Muscle of leg (tissue), 16 donors: ENCODE measurements at places on chromosomes 5 and 9. TPM values are rescaled to one million over a fixed set of nuclear protein-coding genes. Genes with fewer than 3 reads are reported as not detected.
A peak's percentile ranks its signal among the peaks of the same experiment; 100 is the strongest.

HTR4 gene
- not detected for total RNA-seq

DNA sequence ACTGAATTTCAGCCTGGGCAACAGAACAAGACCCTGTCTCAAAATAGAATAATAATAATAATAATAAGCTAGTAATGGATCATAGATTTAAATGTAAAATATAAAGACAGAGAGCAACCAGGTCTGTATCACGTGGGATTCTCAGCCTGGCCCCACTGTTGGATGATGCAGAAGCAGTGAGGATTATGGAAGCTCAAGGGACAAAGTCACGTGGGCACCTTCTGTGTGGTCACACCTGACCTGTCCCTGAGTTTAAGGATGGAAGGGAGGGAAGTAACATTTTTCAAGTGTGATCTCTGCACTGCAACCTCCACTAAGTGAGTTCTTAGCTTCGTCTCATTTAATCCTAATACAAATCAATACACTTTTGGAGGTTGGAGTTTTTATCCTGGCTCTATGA, 212.5 kb upstream of the IER5L start:
- no peak overlapping the region for H3K4me3 ChIP-seq
- peaks cover 10% of the 10 kb centered on the region for H3K4me1 ChIP-seq
- H3K27me3 ChIP-seq = no peaks in the 10 kb centered on the region
- DNase-seq = no peak
- no peak overlapping the region for H3K27ac ChIP-seq

DNA sequence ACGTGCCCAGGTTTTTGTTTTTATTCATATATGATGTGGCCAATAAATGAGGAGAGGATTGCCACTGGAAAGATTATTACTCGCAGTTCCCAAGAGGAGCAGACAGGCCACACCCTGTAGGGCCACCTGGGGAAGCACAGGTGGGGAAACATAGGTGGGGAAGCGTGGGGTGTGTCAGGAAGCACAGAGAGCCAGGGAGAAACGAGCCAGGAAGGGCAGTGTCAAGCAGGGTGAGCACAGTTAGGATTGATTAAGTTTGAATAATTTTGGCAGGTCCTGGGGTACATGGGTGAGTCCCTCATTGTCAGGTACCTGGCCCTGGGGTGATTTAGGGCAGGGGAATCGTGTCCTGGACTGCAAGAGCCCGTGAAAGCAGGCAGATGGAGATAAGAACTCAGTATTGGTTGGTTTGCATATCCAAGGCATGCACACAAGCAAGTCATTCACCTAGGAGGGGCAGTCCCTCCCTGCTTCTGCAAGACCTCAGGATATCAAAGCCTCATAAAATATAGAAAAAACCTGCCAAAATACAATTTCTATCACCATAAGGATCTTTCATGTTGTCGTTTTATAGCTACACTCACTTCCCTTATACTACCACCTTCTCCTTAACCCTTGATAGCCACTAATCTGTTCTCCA, 22.4 kb downstream of the MVB12B start:
- H3K36me3 ChIP-seq = peaks cover 13% of the 10 kb centered on the region
- no peak for DNase-seq
- peaks cover 7% of the 10 kb centered on the region for H3K4me1 ChIP-seq
- H3K27ac ChIP-seq = no peak overlapping the region
- H3K27me3 ChIP-seq = no peaks in the 10 kb centered on the region

- no peaks in the 10 kb centered on the region for H3K36me3 ChIP-seq
- H3K27me3 ChIP-seq = no peaks in the 10 kb centered on the region
- no peak for DNase-seq
- no peak overlapping the region for H3K27ac ChIP-seq
Measured at GRCh38 chr5:55857247-55857640, 6.1 kb downstream of the IL31RA start.

GRCh38 chr5:98321361-98321760, 452.1 kb upstream of the RGMB start:
- H3K4me1 ChIP-seq = no peaks in the 10 kb centered on the region
- no peaks in the 10 kb centered on the region for H3K36me3 ChIP-seq
- peak; percentile 69 for DNase-seq
- no peak overlapping the region for H3K4me3 ChIP-seq
- no peaks in the 10 kb centered on the region for H3K27me3 ChIP-seq

DNA sequence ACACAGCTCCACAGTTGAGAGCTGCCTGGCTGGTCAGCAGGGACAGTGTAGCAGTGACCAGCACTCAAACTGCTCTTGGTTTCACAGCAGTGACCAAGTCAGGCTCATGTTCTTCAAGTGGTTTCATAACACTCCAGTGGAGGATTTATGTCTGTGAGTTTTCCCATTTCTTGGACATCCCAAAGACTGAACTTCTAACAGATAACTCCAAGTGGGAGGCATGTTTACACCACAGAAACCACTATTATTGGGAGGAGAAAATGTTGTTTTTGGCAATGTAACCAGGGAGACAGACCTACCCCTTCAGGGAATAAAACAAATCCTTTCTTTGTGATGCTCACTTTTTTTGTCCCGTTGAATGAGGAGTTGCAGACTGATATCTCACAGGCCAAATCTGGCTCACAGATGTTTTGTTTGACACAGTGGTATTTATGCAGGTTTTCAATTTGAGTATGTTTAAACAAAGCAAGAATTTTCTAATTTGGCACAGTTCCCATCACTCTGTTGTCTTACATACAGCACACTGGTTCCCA, 141.5 kb downstream of the RMI1 start:
- no peak overlapping the region for H3K27ac ChIP-seq
- no peak overlapping the region for H3K4me3 ChIP-seq
- no peaks in the 10 kb centered on the region for H3K36me3 ChIP-seq
- no peaks in the 10 kb centered on the region for H3K27me3 ChIP-seq
- H3K4me1 ChIP-seq = peaks cover 3% of the 10 kb centered on the region
- DNase-seq = peak; percentile 37

SLC6A3 gene
- total RNA-seq = not detected

HRCT1 gene
- total RNA-seq = 1.2 TPM

JADE2 gene
- 1.3 TPM for total RNA-seq

MPDZ gene
- total RNA-seq = 39.5 TPM

- no peak for DNase-seq
- H3K36me3 ChIP-seq = no peaks in the 10 kb centered on the region
- H3K27ac ChIP-seq = no peak overlapping the region
- peaks cover 9% of the 10 kb centered on the region for H3K4me1 ChIP-seq
- no peaks in the 10 kb centered on the region for H3K27me3 ChIP-seq
- no peak overlapping the region for H3K4me3 ChIP-seq
Measured at GRCh38 chr9:121881920-121882500, 211.1 kb downstream of the TTLL11 start.

LTC4S gene
- 2.3 TPM for total RNA-seq

PDE8B gene
- 2.0 TPM for total RNA-seq

DNA sequence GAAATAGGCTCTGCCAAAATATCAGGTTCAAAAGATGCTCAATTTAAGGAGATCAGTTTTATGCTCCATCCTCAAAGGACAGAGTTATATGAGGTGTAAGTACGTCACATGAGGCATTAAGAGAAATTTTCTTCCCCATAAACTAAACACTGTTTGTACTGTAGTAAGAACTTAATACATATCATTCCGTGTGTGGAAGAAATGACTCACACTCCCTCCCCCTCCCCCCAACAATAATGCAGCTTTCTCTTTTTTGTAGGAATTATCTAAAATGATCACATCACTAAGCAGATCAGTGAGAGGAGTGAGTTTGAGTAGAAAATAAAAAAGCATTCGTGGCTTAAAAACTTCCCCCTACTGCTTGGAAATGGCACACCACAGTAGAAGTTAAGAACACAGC, 2.2 kb downstream of the CDH12 start:
- no peaks in the 10 kb centered on the region for H3K36me3 ChIP-seq
- peaks cover 2% of the 10 kb centered on the region for H3K27me3 ChIP-seq
- H3K4me3 ChIP-seq = no peak overlapping the region
- no peak overlapping the region for H3K27ac ChIP-seq
- no peaks in the 10 kb centered on the region for H3K4me1 ChIP-seq

BTNL8 gene
- total RNA-seq = 0.09 TPM

CDH6 gene
- 8.0 TPM for total RNA-seq

LRRC70 gene
- 5.8 TPM for total RNA-seq

DNA sequence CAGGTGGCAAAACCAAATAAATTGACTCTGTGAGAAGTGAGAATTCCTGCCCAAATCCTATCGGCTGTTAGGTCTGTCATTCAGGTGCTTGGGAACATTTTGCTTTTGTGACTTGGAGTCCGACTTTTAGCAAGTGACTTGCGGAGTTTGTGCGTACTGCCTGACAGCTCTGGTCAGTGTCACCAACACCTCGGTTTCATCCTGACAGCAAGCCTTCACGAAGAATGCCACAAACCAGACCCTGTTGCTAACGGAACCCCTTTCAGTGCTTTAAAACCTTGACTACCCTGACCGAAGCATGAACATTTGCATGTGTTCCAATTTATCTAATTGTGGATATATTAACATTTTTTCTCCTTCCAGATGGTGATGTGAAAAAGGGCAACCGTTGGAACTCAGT, 26.5 kb downstream of the LIX1 start:
- no peak overlapping the region for H3K27ac ChIP-seq
- H3K27me3 ChIP-seq = no peaks in the 10 kb centered on the region
- H3K36me3 ChIP-seq = no peaks in the 10 kb centered on the region
- H3K4me1 ChIP-seq = peaks cover 6% of the 10 kb centered on the region

THBS4 gene
- 315 TPM for total RNA-seq

CORO2A gene
- 0.13 TPM for total RNA-seq

DNA sequence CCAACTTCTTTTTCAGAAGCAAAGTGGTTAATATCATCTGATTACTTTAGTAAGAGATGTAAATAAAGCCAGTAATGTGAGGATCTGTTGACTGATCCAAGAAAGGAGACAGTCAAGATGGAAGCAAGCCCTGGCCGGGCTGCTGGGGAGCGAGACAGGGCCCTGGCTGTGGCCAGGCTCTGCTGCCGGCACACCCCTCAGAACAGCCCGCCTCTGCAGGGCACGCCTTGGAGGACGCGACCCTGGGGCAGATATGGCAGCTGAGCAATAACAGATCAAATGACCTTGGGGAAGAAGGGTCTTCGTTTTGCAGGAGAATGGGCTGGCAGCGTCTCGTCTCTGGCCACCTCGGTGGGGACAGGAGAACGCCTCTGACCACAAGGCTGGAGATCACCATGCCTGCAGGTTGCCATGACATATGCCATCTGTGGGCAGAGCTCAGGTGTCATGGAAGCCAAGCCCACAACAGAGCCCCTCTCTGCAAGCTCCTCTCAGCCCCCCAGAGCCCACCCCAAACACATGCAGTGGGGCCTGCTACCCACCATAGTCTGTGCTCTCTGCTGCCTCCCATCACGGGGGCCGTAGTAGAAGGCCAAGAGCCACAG, 206.5 kb downstream of the FANCC start:
- no peaks in the 10 kb centered on the region for H3K27me3 ChIP-seq
- H3K36me3 ChIP-seq = peaks cover 54% of the 10 kb centered on the region
- peaks cover 22% of the 10 kb centered on the region for H3K4me1 ChIP-seq
- H3K4me3 ChIP-seq = no peak overlapping the region

DNA sequence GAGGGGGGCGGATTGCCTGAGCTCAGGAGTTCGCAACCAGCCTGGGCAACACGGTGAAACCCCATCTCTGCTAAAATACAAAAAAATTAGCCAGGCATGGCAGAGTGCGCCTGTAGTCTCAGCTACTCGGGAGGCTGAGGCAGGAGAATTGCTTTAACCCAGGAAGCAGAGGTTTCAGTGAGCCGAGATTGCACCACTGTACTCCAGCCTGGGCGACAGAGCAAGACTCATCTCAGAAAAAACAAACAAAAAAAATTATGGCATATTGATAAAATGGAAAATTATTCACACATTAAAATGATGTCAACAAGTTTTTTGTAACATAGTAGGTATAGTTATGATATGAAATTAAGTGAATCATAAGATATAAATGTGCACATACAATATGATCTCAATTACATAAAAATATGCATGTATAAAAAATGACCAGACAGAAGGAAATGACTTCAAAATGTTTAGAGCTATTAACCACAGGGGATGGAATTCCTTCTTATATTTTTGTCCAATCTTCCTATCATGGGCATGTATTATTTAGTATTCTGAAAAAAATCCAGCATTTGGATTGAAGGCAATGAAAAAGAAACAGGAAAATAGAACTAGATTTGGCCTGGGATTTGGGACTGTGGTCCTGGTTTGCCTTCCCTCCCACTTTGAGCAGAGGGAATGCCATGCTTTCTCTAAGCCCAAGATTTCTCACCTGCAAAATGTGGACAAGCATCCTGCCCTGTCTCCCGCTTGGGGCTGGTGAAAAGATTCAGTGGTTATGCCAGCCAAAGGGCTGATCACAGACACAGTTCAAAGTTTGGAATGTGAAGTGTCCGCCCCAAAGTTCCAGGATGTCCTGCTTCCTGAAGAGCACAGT, 19.5 kb downstream of the SPAAR start:
- no peaks in the 10 kb centered on the region for H3K36me3 ChIP-seq
- no peak for DNase-seq
- no peak overlapping the region for H3K27ac ChIP-seq
- no peak overlapping the region for H3K4me3 ChIP-seq
- H3K4me1 ChIP-seq = no peaks in the 10 kb centered on the region
- H3K27me3 ChIP-seq = no peaks in the 10 kb centered on the region

GRCh38 chr5:39025456-39025855, 48.7 kb downstream of the RICTOR start:
- no peaks in the 10 kb centered on the region for H3K36me3 ChIP-seq
- H3K27ac ChIP-seq = no peak overlapping the region
- no peak for DNase-seq
- no peaks in the 10 kb centered on the region for H3K27me3 ChIP-seq
- H3K4me3 ChIP-seq = no peak overlapping the region

- H3K27ac ChIP-seq = peak overlapping the region; percentile 57
- H3K27me3 ChIP-seq = peaks cover 2% of the 10 kb centered on the region
- no peak for DNase-seq
- H3K36me3 ChIP-seq = no peaks in the 10 kb centered on the region
Measured at GRCh38 chr9:121638901-121639592, 12.4 kb upstream of the DAB2IP start.

DNA sequence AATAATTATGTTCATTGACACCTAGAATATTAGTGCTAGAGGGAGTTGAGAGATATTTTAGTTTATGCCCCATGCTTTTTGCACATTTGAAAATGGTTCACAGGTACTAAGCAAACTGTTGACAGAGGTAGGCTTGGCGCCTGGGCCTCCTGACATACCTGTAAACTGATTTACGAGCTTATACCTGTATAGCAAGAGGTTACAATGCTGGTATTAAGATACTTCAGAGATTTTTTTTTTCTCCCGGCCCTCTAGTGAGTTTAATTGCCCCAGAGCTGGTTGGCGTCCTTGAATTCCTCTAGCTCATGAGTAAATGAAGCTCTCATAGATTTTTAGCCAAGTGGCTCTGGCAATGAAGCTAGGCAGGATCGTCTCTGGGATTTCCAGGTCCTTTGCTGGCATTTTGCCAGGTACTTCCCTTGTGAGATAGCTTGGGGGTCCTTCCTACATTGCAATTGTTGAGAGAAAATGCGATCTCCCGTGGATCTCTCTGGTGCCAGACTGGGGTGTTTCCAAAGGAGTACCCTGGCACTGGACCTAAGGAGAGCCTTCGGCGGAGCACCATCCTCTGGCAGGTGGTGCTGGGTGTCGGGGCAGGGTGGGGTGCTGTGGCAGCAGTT, 9.0 kb downstream of the SLC36A1 start:
- H3K4me3 ChIP-seq = no peak overlapping the region
- peaks cover 11% of the 10 kb centered on the region for H3K36me3 ChIP-seq
- no peak overlapping the region for H3K27ac ChIP-seq
- DNase-seq = no peak
- no peaks in the 10 kb centered on the region for H3K27me3 ChIP-seq
- H3K4me1 ChIP-seq = peaks cover 7% of the 10 kb centered on the region

- DNase-seq = no peak
- H3K36me3 ChIP-seq = peaks cover 30% of the 10 kb centered on the region
- H3K27ac ChIP-seq = no peak overlapping the region
- peaks cover 46% of the 10 kb centered on the region for H3K4me1 ChIP-seq
Measured at GRCh38 chr5:1093361-1093760, 18.5 kb downstream of the SLC12A7 start.
